ENCODE measurements at places on chromosomes 5 and 9.

- no peak for DNase-seq
These were observed 353.0 kb downstream of the PLK2 start for GRCh38 chr5:58106754-58107410.

- no peak for DNase-seq
These were observed 133.8 kb downstream of the BARX1 start for GRCh38 chr9:93821307-93821703.

GRCh38 chr5:44885903-44886302, 77.2 kb downstream of the MRPS30 start:
- no peak for DNase-seq

DNA sequence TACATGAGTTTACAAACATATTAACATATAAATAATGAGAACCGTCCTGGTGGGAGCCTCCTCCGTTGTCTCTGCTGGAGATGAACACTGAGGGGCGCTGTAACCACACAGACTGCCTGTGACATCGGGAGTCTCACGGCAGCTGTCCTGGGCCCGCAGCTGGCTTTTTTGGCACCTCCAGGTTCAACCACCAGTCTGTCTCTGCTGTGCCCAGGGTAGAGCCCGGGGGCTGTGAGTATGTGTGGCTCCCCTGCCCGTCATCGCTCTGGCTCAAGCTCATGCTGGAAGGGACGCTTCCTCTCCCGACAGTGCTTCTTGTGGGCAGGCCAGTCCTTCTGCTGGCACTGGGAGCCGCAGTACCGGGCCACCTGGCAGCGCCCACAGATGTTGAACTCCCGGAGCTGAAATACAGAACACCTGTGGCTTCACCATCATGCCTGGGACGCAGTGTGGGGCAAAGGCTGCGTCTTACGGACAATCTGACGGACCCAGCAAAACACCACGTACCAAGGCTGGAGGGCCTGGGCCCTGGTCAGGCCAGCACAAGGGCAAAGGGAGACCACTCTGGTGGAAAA, 3.6 kb upstream of the DPH7 start:
- DNase-seq, result no peak

DNA sequence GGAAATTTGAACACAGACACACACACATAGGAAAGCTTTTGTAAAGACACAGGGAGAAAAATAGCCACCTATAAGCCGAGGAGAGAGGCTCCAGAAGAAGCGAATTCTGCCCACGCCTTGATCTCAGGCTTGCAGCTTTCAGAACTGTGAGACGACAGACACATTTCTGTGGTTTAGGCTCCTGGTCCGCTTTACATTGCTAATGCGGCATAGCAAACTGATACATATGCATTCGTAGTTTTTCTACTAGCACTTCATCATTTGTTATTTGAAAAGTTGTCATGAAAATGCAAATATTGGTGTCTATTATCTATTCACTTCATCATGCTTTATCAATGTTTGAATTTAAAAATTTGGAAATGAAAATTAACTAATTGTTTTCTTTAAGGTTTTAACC, 674.9 kb downstream of the SEMA5A start:
- no peak for DNase-seq

- no peak for DNase-seq
These were observed 30.3 kb downstream of the FAM240B start for GRCh38 chr9:38689678-38690077.

GRCh38 chr5:179620293-179620692, 3.2 kb downstream of the HNRNPH1 start:
- no peak for DNase-seq

GRCh38 chr9:114055894-114056293, 22.2 kb downstream of the AMBP start:
- DNase-seq, result no peak

DNA sequence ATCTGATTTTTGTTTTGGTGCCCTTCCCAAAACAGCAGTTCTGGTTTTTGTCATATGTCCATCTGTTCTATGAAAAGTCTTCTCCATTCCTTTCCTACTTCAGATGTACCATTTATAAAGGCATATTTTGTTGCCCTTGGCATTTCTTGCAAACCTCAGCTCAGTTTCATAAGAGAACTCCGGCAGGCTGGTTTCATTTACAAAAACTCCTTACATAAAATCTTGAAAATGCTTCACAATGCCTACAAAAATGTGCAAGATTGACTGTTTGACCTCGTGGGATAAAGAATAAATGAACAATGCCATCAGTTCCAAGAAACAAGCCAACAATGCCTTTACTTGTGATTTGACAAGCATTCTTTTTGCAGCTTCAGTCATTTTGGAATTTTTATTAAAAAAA, 39.1 kb upstream of the CTNNAL1 start:
- DNase-seq, result no peak

DNA sequence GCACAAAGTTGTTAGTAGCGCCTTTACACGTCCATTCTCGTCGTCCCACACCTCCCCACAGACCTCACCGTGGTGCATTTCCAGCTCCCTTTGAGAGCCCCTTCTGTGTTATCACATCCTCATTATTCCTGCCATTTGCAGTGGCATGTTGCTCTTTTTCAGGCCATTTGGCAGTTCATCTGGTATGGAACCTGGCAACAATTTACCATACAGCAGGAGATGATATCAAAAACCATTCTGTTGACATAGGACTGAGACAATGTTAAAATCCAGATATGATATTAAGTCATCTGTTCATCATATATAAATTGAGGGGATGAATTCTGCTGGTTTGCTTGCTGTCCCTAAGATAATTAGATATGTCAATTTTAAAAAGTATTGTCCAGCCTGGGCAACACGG, 83.0 kb downstream of the TMEM174 start:
- no peak for DNase-seq

DNA sequence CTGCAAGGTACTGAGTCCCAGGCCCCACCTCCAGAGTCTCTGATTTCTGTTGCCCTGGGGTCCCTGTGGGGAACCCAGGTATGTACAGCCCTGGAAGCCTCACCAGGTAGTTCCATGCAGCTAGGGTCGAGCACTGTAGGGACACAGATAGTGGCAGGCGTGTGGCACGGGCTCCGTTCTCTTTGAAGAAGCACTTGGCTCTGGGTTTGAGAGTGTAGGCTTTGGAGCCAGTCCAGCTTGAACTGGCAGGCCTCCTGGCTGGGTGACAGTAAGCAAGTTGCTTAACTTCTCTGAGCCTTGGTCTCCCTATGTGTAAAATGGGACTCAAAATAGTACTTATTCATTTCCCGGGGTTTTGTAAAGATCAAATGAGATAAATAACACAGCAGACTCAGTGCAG, 5.6 kb downstream of the OLFM1 start:
- DNase-seq, result peak; percentile 9

GRCh38 chr5:68033029-68033428, 182.5 kb upstream of the PIK3R1 start:
- DNase-seq, result no peak

GRCh38 chr5:124105326-124105725, 593.3 kb downstream of the CSNK1G3 start:
- DNase-seq, result no peak

- DNase-seq, result no peak
These were observed 73.4 kb upstream of the ANKH start for GRCh38 chr5:14944996-14945395.

- no peak for DNase-seq
These were observed 27.8 kb upstream of the PRDM12 start for GRCh38 chr9:130636648-130637020.

DNA sequence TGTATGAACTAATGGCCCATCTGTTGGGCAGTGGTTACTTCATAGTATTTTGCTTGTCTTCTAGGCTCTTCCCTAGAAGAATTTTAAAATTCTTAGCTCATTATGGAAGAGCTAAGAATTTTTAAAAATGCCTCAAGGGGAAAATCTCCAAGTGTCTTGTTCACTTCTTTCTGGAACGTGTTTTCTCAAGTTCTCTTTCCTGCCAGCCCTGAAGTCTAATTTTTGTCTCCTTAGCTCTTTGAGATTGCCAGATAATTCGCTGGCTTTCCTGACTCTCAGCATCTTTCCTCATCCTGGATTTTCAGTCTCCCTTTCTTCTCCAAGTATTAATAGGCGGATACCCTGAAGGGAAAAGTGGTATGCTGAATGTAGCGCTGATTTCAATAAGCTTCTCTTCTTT, 395.4 kb downstream of the ARRDC3 start:
- DNase-seq, result no peak

- DNase-seq, result peak; percentile 49
These were observed 35.5 kb upstream of the ADAMTSL1 start for GRCh38 chr9:18438300-18438925.

DNA sequence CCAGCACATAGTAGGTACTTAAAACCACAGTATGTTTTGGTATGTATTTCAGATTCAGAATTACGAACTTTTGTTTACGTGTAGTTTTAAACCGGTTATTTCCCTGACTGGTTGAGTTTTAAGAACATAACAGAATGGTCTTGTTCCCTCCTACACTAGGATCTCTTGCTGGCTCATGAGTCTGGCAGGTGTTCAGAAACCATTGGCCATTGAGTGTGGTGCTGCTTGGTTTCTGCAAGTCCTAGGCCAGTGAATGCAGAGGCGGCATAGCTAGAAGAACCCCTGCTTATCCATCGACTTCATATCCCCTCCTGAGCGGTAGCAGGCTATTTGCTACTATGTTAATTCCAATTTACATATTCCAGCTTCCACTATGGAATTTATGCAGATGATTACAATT, 65.6 kb downstream of the GPR21 start:
- DNase-seq, result no peak

DNA sequence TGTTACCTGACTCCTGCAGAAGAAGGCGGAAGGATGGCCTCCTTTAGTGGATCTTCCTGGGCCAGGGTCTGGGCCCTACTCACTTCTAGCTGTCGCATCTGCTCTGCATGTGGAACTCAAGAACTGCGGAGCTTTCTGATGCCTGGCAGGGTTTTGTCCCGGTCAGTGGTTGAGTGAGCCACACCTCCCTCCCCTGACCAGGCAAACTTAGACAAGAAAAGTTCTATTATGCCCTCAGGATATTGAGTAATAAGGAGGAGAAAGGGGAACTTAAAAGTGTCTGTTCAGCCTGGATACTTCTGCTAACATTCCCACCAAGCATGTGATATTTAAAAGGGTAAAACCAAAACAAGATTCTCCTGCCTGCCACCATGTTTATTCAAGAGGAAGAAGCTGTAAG, at the start of gene FYB1:
FYB1 (minus strand) TSS at position 127 of the 400 bp plus-strand sequence. CDS start 16,603 bp downstream, outside the sequence.
- DNase-seq, result peak; percentile 26

DNA sequence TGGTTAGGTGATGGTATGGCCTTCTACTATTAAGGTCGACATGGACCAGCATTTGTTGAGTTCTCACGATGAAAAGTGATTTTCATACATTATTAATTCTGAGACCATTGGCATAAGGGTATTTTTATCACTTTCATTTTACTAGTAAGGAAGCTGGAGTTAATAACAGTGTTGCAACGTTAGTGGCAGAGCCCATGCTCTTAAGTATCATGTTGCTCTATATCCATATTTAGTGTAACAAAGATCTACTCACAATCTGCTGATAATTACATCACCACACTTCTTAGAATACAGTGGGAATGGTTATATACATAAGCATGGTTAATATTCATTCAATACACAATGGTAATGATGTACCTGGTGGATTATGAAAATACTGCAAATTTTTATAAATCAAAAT, 81.9 kb downstream of the PRR16 start:
- DNase-seq, result no peak

- DNase-seq, result no peak
These were observed 1.1 kb downstream of the MTMR12 start for GRCh38 chr5:32311404-32312196.

GRCh38 chr5:181181650-181182565, 23.1 kb downstream of the TRIM7 start:
- DNase-seq, result peak; percentile 83

DNA sequence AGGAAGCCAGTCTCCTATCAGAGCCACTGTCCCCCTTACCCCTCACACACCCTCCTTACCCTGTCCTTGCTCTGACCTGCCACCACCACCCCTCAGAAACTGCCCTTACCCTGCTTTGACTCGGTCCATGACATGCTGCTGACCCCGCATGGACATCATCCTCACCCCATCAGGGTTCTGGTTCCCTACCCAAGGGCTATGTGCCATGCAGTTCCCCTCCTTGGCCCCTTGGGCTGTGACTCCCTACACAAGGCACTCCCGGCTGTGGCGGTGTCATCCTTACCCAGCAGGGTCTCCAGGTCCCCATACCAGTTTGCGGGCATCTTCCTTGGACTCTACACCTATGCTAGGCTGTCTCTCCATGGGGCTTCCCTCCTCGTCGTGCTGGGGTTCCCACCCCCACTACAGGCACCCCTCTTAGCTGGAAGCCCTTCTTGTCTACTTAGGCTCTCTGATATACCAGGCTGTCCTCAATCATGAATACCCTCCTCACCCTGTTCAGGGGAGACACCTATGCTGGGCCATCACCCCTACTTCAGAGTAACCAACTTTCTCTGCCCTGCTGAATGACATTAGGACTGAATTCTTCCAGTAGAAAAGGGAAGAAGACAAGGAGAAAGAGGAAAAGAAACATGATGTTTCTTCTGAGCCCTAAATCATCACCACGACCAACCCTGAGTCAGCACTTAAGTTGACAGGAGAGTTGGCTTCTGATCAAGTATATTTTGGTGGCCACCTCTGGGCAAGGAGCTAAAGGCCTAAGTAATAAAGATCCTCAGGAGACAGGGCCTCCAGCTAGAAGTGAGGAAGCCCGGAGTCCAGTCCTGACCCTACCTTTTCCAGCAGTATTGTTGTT, 115.2 kb downstream of the GCNT1 start:
- DNase-seq, result no peak

- DNase-seq, result no peak
These were observed 36.1 kb downstream of the POLK start for GRCh38 chr5:75547812-75548211.

DNA sequence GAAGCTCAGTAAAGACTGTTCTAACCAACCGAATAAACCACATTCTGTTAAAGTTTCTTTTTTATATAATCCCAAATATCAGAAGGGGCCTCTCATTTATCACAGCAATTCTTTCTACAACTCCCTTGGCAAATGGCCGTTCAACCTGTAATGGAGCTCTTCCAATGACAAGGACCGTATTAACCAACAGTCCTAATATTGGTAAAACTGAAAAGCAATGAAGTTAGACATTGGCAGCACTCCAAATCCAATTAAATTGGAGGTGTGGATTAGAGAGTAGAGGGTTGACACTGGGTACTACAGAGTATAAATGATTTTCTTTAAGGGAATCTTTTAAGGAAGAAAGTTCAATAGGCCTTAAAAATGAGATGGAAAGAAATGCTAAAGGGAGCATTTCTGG, 842 bp downstream of the TMED7 start:
- no peak for DNase-seq

DNA sequence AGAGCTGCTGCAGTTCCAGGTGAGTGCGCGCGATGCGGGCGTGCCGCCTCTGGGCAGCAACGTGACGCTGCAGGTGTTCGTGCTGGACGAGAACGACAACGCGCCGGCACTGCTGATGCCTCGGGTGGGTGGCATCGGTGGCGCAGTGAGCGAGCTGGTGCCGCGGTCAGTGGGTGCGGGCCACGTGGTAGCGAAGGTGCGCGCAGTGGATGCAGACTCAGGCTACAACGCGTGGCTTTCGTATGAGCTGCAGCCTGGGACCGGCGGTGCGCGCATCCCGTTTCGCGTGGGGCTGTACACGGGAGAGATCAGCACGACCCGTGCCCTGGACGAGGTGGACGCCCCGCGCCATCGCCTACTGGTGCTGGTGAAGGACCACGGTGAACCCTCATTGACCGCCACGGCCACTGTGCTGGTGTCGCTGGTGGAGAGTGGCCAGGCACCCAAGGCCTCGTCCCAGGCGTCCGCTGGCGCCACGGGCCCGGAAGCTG, 2.0 kb downstream of the PCDHA3 start:
- no peak for DNase-seq
